Hepatocyte (in vitro differentiated cells): ENCODE measurements at places on chromosomes 6 and 20. TPM values are rescaled to one million over a fixed set of nuclear protein-coding genes. Genes with fewer than 3 reads are reported as not detected.
A peak's percentile ranks its signal among the peaks of the same experiment; 100 is the strongest.

GRCh38 chr6:167267921-167268401, 23.2 kb upstream of the UNC93A start:
- H3K27me3 ChIP-seq: no peaks in the 10 kb centered on the region
- DNase-seq: no peak
- H3K36me3 ChIP-seq: no peaks in the 10 kb centered on the region
- H3K4me1 ChIP-seq: peaks cover 41% of the 10 kb centered on the region
- H3K27ac ChIP-seq: peak overlapping the region; percentile 96

The FERMT1 gene
- total RNA-seq: 11.3 and 13.9 TPM in 2 replicates

DNA sequence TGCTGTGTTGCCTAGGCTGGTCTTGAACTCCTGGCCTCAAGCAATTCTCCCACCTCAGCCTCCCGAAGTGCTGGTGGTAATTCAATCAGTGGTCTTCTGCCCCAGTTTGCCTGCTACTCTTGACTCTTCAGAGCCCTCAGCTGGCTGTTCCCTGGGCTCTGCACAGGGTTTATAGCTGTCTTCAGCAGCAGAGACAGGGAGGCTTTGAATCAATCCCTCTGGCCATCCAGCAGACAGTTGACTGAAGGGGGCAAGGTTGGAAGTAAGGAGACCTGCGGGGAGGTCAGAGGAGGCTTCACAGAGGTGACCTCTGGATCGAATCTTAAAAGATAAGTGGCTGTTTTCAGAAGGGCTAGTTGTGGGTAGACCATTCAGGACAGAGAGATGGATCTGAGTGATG, 26.0 kb upstream of the KIF3B start:
- H3K4me1 ChIP-seq: no peaks in the 10 kb centered on the region
- H3K4me3 ChIP-seq: no peak overlapping the region
- H3K27me3 ChIP-seq: no peaks in the 10 kb centered on the region
- no peak overlapping the region for H3K27ac ChIP-seq

GRCh38 chr6:21134356-21134755, 459.2 kb upstream of the SOX4 start:
- H3K4me1 ChIP-seq: peaks cover 22% of the 10 kb centered on the region
- H3K36me3 ChIP-seq: no peaks in the 10 kb centered on the region
- no peak overlapping the region for H3K27ac ChIP-seq
- no peaks in the 10 kb centered on the region for H3K27me3 ChIP-seq
- DNase-seq: no peak

The TNF gene
- total RNA-seq: 0.63 TPM in 1 of 2 replicates, not detected in the other

GRCh38 chr6:13117570-13117969, 210.8 kb downstream of the TBC1D7 start:
- peaks cover 3% of the 10 kb centered on the region for H3K27me3 ChIP-seq
- no peak overlapping the region for H3K27ac ChIP-seq
- no peak overlapping the region for H3K4me3 ChIP-seq
- H3K4me1 ChIP-seq: no peaks in the 10 kb centered on the region
- H3K36me3 ChIP-seq: no peaks in the 10 kb centered on the region
- no peak for DNase-seq

- DNase-seq: peak; percentile 78
- no peaks in the 10 kb centered on the region for H3K27me3 ChIP-seq
- no peak overlapping the region for H3K27ac ChIP-seq
- H3K36me3 ChIP-seq: no peaks in the 10 kb centered on the region
- H3K4me1 ChIP-seq: no peaks in the 10 kb centered on the region
Observed at GRCh38 chr6:169420912-169421543, 167.4 kb upstream of the THBS2 start.

The C6orf132 gene
- total RNA-seq: 11.6 and 12.5 TPM in 2 replicates

DNA sequence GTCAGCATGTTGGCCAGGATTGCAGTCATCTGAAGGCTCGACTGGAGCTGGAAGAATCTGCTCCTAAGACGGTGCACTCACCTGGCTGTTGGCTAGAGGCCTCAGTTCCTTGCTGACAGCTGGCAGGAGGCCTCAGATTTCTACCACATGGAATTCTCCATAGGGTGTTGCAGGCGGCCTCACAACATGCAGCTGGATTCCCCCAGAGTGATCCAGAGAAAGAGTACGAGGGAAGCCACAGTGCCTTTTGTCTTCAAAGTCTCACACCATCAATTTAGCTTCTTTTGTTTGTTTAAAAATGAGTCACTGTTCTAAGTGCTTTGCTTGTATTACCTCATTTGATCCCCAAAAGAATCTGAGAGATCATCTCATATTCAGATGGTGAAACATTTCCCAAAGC, 65.5 kb upstream of the FYN start:
- no peak for DNase-seq
- H3K27me3 ChIP-seq: no peaks in the 10 kb centered on the region
- no peak overlapping the region for H3K4me3 ChIP-seq
- H3K4me1 ChIP-seq: no peaks in the 10 kb centered on the region

The ECT2L gene
- total RNA-seq: 0.16 TPM in 1 of 2 replicates, not detected in the other

The KIAA1755 gene
- 2.0 and 3.4 TPM in 2 replicates for total RNA-seq

The C6orf15 gene
- not detected in 2 replicates for total RNA-seq

The LRFN2 gene
- 0.12 and 0.33 TPM in 2 replicates for total RNA-seq

DNA sequence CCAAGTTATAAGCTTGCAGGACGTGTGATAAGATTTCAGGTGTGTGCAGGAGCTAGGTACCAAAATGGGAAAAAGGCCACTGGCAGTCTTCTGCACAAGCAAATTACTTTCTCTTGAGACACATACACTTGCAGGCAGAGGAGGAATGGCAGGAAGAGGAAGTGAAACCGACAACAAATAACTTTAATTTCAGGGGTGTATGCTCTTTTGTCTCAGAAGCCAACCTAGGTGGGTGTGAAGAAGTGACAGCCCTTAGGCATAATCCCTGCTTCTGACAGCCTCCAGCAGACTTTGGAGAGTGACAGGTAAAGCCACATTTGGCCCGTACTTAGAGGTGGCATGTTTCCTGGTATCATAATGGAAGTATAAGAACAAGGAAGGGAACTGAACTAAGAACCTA, 118.8 kb upstream of the TRAF3IP2 start:
- no peaks in the 10 kb centered on the region for H3K27me3 ChIP-seq
- no peaks in the 10 kb centered on the region for H3K36me3 ChIP-seq
- peaks cover 5% of the 10 kb centered on the region for H3K4me1 ChIP-seq
- DNase-seq: no peak

The COL21A1 gene
- 44.7 and 59.2 TPM in 2 replicates for total RNA-seq

The HRH3 gene
- not detected in 2 replicates for total RNA-seq

- H3K27ac ChIP-seq: no peak overlapping the region
- no peaks in the 10 kb centered on the region for H3K36me3 ChIP-seq
- no peak overlapping the region for H3K4me3 ChIP-seq
- H3K27me3 ChIP-seq: no peaks in the 10 kb centered on the region
Observed at GRCh38 chr6:89997456-89998445, 103.5 kb downstream of the GJA10 start.

DNA sequence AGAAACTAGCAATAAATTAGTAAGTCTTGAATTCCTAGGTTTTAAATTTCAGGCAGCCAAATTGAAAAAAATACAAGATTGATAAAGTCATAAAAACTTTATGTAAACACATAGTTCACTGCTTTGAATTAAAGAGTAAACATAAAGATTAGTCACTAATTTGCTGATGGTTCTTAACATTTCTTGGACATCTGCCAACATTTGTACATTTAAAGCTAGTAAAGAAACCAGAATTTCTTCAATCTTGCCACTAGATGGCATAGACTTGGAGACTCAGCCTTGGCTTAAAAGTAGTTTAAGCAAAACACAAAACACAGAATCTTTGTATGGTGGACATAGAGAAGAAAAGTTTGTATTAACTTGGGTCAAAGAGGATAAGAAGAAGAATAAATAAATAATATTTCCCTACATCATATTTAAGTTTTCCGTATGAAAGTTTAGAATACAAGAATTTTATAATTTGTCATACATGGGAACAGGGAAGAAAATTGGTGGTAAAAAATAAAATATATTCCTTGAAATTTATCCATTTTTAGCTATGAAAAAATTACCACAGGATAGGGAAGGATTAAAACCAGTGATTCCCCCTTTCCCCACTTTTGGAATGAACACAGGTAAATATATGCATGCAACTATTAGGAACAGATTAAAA, 41.7 kb upstream of the FAM135A start:
- no peaks in the 10 kb centered on the region for H3K36me3 ChIP-seq
- no peak overlapping the region for H3K4me3 ChIP-seq
- H3K27ac ChIP-seq: no peak overlapping the region
- DNase-seq: peak; percentile 84
- H3K4me1 ChIP-seq: no peaks in the 10 kb centered on the region
- H3K27me3 ChIP-seq: peaks cover 4% of the 10 kb centered on the region

DNA sequence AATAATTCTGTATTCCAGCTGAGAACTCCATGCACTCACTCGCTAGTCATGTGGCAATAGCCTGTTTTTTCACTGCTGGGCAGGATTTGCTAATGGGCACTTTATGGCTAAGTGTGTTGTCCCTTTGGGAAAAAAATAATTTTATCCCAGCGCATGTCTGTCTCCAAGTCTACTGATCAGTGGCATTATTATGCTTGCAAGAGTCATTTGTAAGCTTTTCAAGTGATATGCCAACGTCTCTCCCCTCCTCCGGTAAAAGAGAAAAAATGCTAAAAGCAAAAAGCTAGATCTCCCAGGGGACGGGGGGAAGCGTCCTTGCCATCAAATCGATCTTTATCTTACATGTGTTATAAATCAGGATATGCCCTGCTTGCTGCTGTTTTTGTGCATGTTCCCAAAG, 407.7 kb downstream of the CDH26 start:
- H3K27ac ChIP-seq: no peak overlapping the region
- no peaks in the 10 kb centered on the region for H3K36me3 ChIP-seq
- no peaks in the 10 kb centered on the region for H3K27me3 ChIP-seq
- DNase-seq: no peak
- no peak overlapping the region for H3K4me3 ChIP-seq
- no peaks in the 10 kb centered on the region for H3K4me1 ChIP-seq

DNA sequence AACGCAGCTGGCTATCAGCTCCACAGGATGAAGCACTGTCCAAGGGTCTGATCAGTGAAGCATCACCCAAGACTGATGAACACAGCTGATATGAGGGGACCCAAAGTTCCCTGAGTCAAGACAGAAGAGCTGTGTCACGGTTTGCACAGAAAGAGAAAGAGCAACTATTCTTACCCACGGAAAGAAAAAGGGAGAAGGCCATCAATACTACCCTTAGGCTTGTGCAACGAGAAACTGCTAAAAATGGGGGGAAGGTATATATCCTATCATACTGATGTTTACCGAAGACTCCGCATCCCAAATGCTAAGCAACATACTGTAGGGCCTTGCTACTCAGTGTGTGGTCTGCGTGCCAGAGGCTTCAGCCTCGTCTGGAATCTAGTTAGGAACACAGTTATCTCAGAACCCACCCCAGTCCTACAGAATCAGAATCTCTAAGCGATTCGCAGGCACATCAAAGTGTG, 665 bp downstream of the FASTKD5 start:
- H3K36me3 ChIP-seq: no peaks in the 10 kb centered on the region
- no peak for DNase-seq
- no peaks in the 10 kb centered on the region for H3K27me3 ChIP-seq
- peaks cover 22% of the 10 kb centered on the region for H3K4me1 ChIP-seq
- peak overlapping the region; percentile 95 for H3K27ac ChIP-seq

GRCh38 chr6:25366903-25367545, 87.8 kb downstream of the CARMIL1 start:
- H3K4me3 ChIP-seq: no peak overlapping the region
- no peak for DNase-seq
- H3K27me3 ChIP-seq: no peaks in the 10 kb centered on the region
- H3K4me1 ChIP-seq: peaks cover 12% of the 10 kb centered on the region
- H3K36me3 ChIP-seq: no peaks in the 10 kb centered on the region
- no peak overlapping the region for H3K27ac ChIP-seq

DNA sequence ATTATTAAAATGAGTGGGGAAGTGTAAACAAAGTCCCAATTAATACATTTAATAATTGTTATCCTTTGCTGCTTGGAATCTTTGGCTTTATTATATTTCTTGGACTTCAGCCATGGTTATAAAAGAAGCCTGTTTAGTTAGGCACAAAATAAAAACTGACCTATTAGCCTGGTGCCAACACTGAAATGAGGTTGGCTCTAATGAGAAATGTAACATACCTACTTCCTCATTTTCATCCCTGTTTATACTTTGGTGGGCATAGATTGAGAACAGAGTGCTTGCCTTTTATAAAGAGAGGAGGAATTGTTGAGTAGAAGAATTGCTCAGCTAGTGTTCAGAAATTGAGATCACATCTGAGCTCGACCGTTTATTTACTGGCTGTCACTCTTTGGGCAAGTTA, 471.3 kb downstream of the UTRN start:
- no peaks in the 10 kb centered on the region for H3K4me1 ChIP-seq
- DNase-seq: no peak
- no peaks in the 10 kb centered on the region for H3K36me3 ChIP-seq
- H3K4me3 ChIP-seq: no peak overlapping the region
- H3K27me3 ChIP-seq: no peaks in the 10 kb centered on the region
- H3K27ac ChIP-seq: no peak overlapping the region

The FAM83D gene
- total RNA-seq: 5.0 and 5.4 TPM in 2 replicates

GRCh38 chr6:1739220-1739619, 129.5 kb downstream of the FOXC1 start:
- DNase-seq: no peak
- no peak overlapping the region for H3K4me3 ChIP-seq
- no peaks in the 10 kb centered on the region for H3K4me1 ChIP-seq
- H3K27ac ChIP-seq: no peak overlapping the region
- no peaks in the 10 kb centered on the region for H3K27me3 ChIP-seq
- H3K36me3 ChIP-seq: no peaks in the 10 kb centered on the region

The GSTA1 gene
- total RNA-seq: 1,177 and 1,195 TPM in 2 replicates

- no peak for DNase-seq
- H3K4me3 ChIP-seq: no peak overlapping the region
- no peak overlapping the region for H3K27ac ChIP-seq
- no peaks in the 10 kb centered on the region for H3K36me3 ChIP-seq
Observed at GRCh38 chr6:53236241-53236640, 87.6 kb upstream of the GCM1 start.

The PPP1R16B gene
- total RNA-seq: 0.33 and 0.40 TPM in 2 replicates

The DAAM2 gene
- total RNA-seq: 11.4 and 15.1 TPM in 2 replicates

The MEP1A gene
- total RNA-seq: 93.4 and 94.2 TPM in 2 replicates

- DNase-seq: no peak
- no peak overlapping the region for H3K27ac ChIP-seq
- H3K4me1 ChIP-seq: peaks cover 15% of the 10 kb centered on the region
- H3K4me3 ChIP-seq: no peak overlapping the region
Observed at GRCh38 chr6:17633465-17634188, 33.5 kb downstream of the FAM8A1 start.

DNA sequence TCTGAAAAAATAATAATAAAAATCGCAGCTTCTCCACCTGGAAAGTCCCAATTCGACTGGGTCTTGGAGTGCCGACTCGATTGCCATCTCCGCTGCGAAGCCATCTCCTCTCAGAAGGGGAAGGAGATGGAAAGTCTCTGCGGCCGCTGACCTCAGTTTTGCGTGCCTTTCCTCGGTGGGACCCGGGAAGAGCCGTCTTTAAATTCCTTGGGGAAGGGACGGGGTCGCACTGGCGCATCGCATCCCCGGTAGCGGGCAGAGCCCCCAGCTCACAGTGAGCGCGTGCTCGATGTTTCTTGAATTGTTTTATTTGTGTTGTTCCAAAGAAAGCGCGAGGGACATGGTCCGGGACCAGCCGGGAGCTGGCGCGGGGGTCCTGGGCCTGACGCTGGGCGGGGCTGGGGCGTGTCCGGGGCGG, 270 bp upstream of the TIAM2 start:
- peaks cover 12% of the 10 kb centered on the region for H3K4me1 ChIP-seq
- H3K27me3 ChIP-seq: no peaks in the 10 kb centered on the region
- H3K4me3 ChIP-seq: peak overlapping the region; percentile 98
- no peaks in the 10 kb centered on the region for H3K36me3 ChIP-seq
- no peak for DNase-seq
